GM13977 (cell line): ENCODE measurements at places on chromosomes 2 and 18.

DNA sequence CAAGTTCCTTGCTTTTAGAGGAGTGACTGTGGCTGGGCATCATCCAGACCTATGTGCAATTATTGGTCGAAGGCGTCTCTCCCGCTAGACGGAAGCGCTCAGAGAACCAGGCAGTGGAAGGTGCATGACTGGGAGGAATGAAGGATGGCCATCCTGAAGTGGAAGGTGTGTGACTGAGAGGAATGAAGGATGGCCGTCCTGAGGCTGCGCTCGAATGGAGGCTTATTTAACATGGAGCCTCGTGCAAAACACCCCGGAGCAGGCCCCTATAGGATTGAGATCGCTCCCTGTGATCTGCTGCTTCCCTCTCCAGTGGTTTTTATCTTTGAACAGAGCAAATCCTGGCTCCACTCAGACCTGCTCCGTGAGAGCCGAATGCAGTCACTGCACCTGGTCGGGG lies 140.2 kb upstream of the ID2 start:
- DNase-seq, result no peak

DNA sequence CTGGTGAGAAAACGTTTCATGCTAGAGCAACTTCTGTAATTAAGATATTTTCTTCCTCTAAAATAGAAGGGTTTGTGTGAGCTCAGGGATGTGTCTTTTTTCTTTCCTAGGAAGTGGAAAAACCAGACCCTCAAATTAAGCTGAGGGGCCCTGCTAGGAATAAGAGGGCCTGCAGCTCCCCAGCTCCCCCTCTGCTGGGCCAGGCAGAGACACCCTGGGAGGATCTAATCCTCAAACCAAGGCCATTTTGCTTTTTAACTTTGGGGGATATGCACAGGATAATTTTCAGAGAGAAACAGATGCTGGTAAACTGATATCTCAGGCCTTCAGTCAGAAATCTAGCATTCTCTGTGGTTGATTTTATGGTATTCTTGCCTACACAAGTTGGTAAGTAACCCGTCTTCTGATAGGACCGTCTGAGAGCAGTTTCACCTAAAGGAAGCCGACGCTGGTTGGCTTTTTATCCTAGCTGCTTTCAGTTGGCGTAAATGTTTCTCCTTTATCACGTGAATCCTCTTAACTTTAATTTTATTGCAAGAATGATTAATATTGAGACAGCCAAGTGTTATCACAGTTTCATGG lies 34.8 kb downstream of the SNTG2 start:
- no peak for DNase-seq

- no peak for DNase-seq
Observed at GRCh38 chr2:117127680-117128079, 686.8 kb upstream of the DDX18 start.

DNA sequence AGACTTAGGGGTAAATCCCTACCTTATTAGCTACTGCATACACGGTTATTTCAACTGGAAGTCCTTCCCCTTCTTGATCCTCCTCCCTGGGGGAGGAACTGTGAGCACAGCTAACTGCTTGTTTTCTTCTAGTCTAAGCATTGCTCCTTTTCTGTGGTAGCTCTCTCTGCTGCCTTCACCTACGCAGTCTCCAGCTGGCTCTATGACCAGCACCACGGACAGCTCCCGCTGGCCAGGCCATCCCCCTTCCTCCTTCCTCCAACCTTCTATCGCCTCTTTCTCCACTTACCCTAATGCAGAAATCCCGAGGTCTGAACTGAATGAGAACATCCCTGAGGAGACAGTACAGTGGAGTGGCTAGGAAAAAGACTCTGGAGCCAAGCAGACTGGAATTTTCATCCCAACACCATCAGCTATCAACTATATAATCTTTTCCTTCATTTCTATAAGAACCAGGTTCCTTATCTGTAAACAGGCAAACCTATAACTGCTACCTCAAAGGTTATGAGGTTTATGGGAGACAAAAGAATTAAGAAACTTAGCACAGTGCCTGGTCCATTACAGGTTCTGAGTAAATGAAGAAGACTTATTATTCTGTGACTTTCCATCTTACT lies 4.7 kb upstream of the CFAP65 start:
- DNase-seq, result peak; percentile 39

DNA sequence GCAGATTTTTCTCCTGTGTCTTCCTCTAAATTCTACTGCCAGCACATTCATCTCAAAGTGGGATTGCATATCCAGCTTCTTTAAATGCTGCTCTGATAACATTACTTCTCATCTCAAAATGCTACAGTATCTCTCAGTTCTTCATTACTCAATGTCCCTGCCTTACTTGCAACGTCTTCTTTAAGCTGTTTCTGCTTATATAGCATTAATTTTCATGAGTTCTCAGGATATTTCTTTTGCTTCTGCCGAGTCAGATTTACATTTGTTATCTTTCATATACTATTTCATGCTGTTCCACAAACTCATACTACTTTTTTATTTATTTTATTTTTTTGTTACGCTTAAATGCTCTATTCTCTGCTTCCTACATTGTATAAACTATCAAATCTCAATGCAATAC lies 1223.5 kb upstream of the FAM98A start:
- DNase-seq, result no peak

DNA sequence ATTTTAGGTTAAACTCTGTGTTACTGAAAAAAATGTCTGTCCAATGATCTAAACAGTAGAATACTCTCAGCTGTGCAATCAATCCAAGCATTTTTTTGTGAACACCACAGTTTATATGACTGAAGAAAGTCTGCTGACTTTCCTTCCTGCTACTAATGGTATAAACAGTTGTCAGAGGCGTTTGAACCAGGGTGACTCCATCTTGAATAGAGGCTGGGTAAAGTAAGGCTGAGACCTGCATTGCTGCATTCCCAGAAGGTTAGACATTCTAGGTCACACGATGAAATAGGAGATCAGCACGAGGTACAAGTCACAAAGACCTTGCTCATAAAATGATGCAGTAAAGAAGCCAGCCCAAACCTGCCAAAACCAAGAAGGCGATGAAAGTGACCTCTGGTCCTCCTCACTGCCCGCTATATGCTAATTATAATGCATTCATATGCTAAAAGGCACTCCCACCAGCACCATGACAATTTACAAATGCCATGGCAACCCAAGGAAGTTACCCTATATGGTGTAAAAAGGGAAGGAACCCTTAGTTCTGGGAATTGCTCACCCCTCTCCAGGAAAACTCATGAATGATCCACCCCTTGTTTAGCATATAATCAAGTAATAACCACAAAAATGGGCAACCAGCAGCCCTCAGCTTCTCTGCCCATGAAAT lies 31.3 kb downstream of the POU3F3 start:
- no peak for DNase-seq

- no peak for DNase-seq
Observed at GRCh38 chr2:212022966-212023365, 515.6 kb downstream of the ERBB4 start.

- DNase-seq, result no peak
Observed at GRCh38 chr2:85678377-85678776, 10.4 kb upstream of the SFTPB start.

DNA sequence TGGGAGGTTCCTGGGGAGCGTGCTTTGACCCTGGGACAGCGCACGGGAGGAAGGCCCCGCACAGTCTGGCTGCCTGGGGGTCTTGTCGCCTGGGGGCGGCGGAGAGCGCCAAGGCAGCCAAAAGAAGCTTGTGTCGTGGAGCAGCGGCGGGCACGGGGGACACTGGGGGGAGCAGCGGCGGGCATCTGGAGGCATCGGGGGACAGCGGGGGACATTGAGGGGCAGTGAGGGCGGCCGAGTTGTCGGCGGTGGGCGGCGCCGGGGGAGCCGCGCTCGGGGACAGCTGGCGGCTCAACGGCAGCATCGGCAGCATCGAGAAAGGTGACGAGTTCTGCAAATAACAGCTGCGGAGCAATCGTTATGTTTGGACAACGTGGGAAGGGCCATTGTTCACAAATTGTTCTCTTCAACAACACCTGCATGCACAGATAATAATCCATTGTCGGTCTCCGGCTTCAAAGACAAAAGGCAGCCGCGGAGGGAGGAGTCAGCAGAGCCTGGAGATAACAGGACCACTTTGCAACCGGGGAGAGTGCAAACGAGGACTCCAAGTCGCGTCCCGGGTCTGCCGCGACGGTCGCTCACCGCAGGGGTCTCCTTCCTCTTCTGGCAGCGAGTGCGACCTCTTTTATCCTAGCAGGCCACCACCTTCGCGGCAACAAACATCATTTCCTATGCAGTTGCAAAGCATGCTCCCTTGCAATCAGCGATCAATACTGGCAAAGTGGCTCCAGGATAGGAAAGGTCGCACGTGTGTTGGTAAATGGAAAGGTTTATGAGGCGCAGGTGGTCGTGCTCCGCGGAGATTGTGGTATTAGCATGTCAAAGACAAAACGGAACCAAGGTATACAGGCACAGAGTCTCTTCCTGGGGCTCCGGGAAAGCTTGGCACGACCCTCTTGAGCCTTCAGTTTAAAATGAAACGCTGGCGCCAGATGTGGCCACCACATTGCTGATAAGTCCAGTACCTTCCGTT lies 132.3 kb upstream of the DLX2 start:
- peak; percentile 36 for DNase-seq

DNA sequence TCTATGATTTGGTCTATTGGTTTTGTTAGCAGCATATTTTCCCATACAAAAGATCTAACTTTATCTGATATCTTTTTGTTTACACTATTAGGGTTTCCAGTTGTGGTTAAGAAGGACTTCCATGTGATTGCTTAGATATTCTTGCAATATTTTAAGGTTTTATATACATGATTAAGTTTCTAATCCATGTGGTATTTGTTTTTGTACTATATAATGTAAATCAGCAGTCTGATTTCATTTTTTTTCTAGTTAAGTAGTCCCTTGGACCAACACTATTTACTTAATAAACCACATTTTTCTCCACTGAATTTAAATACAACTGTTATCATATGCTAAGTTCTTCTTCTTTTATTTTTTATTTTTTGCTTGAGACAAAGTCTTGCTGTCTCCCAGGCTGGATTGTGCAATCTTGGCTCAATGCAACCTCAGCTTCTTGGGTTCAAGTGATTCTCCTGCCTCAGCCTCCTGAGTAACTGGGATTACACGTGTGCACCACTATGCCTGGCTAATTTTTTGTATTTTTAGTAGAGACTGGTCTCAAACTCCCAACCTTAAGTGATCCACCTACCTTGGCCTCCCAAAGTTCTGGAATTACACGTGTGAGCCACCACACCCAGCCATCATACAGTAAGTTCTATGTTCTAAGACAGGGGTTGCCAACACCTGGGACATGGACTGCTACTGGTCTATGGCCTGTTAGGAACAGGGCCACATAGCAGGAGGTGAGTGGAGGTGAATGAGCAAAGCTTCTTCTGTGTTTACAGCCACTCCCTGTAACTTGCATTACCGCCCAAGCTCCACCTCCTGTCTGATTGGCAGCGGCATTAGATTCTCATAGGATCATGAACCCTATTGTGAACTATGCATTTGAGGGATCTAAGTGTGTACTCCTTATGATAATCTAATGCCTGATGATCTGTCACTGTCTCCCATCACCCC lies 58.5 kb upstream of the RAB27B start:
- DNase-seq, result no peak

DNA sequence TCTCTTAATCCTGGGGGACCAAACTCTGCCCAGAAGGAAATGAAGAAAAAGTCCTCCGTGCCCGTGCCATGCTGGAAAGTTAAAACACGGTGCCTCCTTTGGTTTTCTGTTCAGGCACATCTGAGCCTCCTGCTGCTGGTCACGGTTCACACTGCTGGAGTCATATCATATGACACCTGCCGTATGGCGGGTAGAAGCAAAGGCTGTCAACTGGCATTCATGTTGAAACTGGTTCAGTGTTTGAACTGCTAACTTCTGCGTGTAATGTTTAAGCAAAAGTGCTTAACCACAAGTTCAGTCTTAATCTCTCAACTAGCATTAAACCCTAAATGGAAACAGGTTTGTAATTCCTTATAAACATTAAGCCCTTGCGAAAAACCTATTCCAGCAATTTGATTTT lies 3.1 kb downstream of the STK39 start:
- no peak for DNase-seq

DNA sequence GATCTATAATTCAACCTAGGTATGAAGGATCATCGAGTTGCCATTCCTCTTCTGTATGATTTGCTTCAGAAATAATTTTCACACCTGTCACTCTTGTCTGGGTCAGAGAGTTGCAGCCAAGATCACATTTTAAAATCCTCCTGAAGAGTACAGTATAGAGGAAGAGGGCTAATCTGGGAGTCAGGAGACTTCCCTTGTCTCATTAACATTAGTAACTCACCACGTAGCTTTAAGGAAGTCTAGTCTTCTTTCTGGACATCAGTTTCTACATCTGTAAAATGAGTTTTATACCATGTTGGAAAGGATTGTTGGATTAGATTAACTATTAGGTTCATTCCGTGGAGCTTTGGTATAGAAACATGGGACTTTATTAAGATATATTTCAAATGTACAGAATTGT lies 109.4 kb downstream of the TDRD15 start:
- DNase-seq, result no peak

DNA sequence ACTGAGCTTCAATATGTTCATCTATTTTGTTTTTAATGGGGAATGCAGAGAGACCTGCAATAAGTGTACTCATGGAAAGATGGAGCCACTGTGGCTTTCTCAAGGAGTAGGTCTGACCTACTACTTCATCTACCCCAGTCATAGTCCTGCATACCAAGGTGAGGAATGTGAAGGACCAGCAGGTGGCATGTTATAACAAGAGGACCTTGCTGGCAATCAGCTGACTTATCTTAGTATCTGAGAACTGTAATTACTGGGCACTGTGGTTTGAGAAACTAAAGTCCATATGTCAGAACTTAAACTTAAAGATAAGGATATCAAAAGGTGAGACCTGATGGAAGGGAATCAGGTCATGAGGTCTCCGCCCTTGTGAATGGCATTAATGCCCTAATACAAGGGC lies 1104.2 kb downstream of the BCL11A start:
- no peak for DNase-seq

DNA sequence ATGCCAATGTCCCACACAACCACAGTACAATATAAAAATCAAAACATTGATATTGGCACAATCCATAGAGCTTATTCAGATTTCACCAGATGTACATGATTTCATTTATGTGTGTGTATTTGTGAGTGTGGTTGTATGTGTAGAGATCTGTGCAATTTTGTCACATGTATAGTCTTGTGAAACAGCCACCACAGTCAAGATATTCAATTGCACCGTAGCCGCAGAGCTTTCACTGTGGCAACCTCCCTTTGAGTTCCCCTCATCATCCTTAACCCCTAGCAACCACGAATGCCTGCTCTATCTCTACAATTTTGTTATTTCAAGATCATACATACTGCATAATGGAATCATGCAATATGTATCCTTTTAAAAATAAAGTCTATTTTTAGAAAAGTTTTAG lies 391.3 kb downstream of the SETBP1 start:
- DNase-seq, result no peak

- no peak for DNase-seq
Observed at GRCh38 chr2:196170213-196170605, 1.2 kb downstream of the STK17B start.

DNA sequence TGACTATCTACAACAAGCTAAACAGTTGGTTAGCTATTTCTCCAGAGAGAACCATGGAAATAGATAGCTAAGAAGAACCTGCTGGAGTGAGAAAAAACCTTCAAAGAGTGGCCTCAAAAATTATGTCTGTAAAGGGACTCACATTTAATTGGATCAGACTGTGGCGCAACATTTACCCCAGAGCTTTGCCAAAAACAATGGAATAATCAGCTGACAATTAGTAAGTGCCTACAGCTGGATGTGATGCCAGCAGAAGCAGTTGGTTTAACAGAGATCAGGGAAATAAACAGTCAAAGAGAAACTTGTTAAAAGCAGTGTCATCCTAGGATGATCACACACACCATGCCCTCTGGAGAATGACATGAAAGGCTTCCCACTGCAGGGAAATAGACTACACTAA lies 310.7 kb downstream of the CLIP4 start:
- DNase-seq, result no peak

- peak; percentile 84 for DNase-seq
Observed at GRCh38 chr2:218898109-218898878, 17.6 kb downstream of the WNT10A start.

GRCh38 chr2:102473020-102473419 lies at the start of gene SLC9A4:
Gene SLC9A4 (plus strand): TSS chr2:102473226. CDS start chr2:102473760, 534 bp downstream.
- DNase-seq, result peak; percentile 55
